Natural killer cell (primary cell): ENCODE measurements at places on chromosomes 4 and X. TPM values are rescaled to one million over a fixed set of nuclear protein-coding genes. Genes with fewer than 3 reads are reported as not detected.

Gene TMPRSS11D
- not detected for total RNA-seq

Gene TMEM35A
- total RNA-seq = not detected

Gene LAMTOR3
- 29.9 TPM for total RNA-seq

Gene AMER1
- 5.1 TPM for total RNA-seq

Gene CCDC160
- total RNA-seq = not detected

Gene CLCN4
- 0.23 TPM for total RNA-seq

Gene RAB33A
- total RNA-seq = 4.4 TPM
